CD4-positive, alpha-beta T cell treated with Interleukin-21 for 1 hour (primary cell): ENCODE measurements at places on chromosomes 16 and 17.
A peak's percentile ranks its signal among the peaks of the same experiment; 100 is the strongest.

DNA sequence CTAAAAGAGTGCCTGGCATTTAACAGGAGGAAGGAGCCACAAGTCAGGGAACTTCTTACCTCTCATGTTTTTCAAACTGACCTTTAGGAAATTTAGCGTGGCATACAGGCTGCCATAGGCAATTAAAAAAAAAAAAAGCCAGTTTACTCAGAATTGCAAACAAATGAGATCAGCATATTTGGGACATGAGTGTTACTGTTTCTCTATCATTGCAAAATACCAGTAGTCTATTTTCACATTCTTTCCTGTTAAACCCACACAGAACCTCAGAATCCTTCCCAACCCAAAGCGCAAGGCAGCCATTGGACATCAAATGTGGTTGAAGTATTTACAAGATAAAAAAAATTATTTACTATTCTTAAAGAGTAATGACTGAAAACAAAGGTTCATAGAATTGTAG lies 366.4 kb upstream of the DYNLRB2 start:
- DNase-seq, result no peak

GRCh38 chr17:69050999-69051775 lies 9.5 kb downstream of the ABCA9 start:
- DNase-seq, result no peak

- no peak for DNase-seq
Observed at GRCh38 chr16:52165961-52166360, 381.0 kb downstream of the TOX3 start.

GRCh38 chr17:13114601-13115031 lies 96.8 kb upstream of the ELAC2 start:
- DNase-seq, result no peak

DNA sequence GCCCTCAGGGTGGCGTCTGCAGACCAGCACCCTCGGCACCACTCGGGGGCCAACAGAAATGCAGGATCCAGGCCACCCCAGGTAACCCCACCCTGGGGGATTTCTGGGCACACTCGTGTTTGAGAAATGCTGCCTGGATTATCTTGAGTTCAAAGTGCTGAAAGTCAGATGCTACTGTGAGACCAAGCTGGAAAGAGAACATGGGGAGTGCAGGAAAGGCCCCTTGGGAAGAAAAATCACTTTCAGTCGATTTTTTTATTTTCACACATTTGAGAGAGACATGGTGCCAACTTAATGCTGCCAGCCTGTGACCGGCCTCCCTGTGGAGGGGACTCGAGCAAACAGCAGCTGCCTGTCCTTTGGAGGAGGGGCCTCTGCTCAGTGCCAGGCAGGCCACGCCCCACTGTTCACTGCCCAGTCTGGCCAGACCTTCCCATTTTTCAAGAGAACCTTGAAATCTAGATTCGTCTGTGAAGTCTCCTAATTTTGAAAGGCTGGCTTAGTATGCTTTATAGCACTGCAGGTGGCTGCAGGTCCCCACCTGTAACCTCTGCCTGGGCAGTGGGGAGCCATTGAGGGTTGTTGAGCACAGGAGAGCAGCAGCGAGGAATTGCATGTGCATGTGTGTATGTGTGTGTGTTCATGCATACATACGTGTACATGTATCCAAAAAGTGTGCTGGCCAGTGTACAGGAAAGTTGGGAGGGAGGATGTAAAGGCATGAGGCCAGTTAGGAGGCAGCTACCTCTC lies 70.7 kb upstream of the PLCG2 start:
- no peak for DNase-seq

GRCh38 chr17:80791758-80792284 lies 199.8 kb upstream of the CHMP6 start:
- DNase-seq, result peak; percentile 29

DNA sequence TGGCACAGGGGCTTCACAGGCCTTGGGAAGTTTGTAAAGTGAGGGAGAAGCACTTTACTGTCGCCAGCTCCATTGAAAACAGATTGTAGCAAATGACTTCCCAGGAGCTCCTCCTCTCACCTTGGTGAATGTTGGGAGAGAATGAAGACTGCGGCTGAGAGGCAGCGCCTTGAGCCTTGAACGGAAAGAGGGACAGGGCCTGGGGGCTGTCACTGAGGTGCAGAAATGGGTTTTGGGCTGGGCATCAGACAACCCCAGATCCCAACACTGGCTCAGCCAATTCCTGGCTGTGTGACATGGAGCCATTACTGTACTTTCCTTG lies 603 bp upstream of the MRTFB start:
- no peak for DNase-seq

DNA sequence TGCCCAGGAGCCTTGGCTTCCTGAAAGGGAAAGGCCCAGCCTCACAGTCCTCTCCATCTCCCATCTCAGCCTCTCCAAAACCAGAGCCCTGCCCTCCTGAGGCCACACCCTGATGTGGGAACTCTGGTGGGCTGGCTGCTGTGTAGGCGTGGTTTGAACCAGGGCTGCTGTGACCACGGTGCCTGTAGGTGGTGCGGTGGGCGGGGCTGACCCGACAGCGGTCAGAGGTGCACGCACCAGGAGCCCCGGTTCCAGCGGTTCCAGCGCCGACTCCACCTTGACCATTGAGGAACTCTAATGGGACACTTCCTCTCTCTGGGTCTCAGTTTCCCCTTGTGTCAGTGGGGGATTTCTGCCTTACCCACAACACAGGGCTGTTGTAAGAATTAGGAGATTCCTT lies 2.4 kb downstream of the RAP1GAP2 start:
- DNase-seq, result peak; percentile 36

- DNase-seq, result no peak
Observed at GRCh38 chr16:995087-995486, 13.5 kb downstream of the SOX8 start.

DNA sequence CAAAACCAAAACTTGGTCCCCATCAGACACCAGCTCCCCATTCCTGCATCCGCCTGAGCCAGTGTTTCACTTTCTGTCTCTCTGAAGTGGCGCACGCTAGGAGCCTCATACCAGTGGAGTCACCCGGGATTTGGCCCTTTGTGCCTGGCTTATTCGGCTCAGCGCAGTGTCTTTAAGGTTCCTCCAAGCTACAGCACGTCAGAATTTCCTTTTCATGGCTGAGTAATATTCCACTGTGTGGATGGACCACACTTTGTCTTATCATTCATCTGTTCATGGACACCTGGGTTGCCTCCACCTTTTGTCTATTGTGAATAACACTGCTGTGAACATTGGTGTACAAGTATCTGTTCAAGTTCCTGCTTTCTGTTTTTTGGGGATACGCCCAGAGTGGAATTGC lies 45.2 kb upstream of the CHMP6 start:
- DNase-seq, result no peak

DNA sequence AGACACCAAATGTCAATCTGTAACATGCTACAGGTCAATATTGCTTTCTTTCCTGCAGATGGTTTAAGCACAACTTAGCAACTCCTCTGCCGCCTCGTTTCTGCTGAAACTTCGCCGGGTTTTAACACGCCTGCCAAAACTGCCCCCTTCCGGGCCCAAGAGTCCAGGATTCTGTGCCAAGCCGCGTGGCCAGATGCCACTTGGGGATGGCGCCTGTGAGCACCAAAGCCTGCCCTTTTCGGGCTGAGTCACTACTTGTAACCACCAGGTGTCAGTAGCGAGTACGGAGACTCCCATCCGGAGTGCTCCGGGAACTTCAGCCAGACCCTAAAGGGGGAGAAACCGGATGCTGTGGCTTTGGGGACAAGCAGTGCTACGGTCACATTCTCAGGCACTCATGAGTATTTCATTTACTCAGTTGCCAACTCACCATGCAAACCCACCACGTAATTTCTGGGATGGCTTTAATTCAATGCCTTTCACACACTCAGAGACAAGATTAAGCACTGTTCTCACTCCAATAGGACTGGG lies 7.8 kb downstream of the PMP22 start:
- DNase-seq, result peak; percentile 61

- no peak for DNase-seq
Observed at GRCh38 chr16:27579087-27579980, 29.4 kb downstream of the KATNIP start.

DNA sequence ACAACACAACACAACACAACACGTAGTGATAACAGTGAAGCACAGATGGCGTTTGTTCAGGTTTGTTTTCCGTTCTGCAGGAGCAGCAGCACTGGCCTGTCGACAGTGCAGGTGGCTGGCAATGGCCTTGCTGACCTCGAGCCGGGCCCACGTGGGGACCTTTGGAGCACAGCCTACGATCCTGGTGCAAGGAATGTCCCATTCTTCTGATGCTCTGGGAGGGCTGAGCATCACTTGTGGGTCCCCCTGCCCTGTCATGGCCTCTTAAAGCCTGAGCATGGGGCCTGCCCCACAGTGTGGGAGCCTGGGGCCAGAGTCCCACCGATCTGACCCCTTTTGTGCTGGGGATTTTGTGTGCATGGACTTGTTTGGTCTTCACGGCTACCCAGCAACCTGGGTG lies 6.8 kb downstream of the MAP2K3 start:
- DNase-seq, result no peak

- no peak for DNase-seq
Observed at GRCh38 chr16:83473926-83474650, 333.7 kb upstream of the HSBP1 start.

GRCh38 chr16:66469947-66470546 lies 43.0 kb downstream of the BEAN1 start:
- no peak for DNase-seq

- DNase-seq, result no peak
Observed at GRCh38 chr16:53955221-53955875, 251.4 kb downstream of the FTO start.

DNA sequence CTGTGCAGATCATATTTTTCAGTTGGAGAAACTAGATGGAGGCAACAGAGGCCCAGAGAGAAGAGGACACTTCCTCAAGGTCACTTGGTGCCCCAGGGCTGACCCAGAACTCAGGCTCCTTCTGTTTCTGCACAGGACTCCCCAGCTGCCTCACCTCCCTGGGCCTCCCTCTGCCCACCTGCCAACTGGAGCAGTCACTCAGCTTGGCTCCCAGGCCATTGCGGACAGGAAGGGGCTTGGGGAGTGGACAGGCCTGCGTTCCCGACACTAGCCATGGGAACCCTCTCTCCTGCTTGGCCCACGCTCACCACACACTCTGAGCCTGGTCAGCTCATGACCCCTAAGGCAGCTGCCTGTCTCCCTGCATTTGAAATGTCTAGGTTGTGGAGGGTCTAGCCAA lies 78.1 kb upstream of the BRD7 start:
- DNase-seq, result no peak

DNA sequence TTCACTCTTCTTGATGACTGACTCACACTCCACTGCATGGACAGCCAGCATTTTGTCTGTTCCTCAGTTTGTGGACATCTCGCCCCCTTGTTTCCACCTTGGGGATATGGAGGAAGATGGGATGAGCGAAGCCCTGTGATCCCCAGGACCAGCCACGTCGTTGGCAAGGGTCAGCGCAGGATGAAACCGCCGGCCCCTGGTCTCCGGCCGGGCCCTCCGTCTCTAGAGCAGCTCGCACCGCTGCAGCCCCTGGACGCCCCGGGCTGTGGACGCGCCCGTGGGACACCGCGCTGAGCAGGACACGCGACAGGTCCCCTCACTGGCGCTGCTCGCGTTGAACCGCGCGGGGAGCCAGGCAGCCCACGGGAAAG lies 604 bp upstream of the ZC3H18 start:
- DNase-seq, result no peak

GRCh38 chr17:15659663-15660062 lies 24.4 kb downstream of the TRIM16 start:
- no peak for DNase-seq

DNA sequence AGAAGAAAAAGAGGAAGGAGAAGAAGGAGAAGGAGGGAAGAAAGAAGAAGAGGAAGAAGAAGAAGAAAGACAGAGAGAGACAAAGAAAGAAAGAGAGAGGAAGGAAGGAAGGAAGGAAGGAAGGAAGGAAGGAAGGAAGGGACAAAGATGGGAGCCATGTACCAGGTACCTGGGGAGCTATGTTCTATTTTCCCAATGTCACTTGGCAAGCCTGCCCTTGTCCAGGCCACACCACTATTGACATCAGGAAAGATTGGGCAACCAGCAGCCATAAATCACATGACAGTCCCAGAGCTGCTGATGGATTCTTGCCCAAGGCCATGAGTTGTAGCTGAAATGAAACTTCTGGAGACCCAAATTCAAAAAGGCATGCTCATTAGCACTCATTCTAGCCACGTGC lies 2.7 kb upstream of the CES1 start:
- no peak for DNase-seq

GRCh38 chr16:48555155-48555554 lies 54.8 kb downstream of the N4BP1 start:
- DNase-seq, result no peak

- DNase-seq, result peak; percentile 49
Observed at GRCh38 chr17:78753316-78754250, 28.5 kb downstream of the CYTH1 start.

GRCh38 chr17:64200080-64201032 lies 62.7 kb downstream of the TEX2 start:
- no peak for DNase-seq

DNA sequence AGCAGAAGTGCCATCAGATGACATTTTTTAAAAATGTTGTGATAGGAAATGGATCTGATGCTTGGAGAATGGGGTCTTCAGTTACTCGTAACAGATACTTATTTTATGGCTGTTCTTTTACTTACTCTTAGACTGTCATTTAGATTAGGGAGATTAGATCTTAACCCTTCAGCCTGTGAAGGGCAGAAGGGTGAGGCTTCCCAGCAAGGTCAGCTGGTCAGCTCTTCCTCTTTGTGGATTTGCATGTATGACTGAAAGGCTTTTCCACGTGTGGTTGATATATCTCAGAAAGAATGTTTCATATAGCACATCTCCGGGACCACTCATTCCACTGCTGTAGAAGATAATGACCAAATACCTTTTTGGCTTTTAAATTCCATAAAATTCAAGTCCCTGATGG lies 27.4 kb downstream of the GRB7 start:
- DNase-seq, result no peak

DNA sequence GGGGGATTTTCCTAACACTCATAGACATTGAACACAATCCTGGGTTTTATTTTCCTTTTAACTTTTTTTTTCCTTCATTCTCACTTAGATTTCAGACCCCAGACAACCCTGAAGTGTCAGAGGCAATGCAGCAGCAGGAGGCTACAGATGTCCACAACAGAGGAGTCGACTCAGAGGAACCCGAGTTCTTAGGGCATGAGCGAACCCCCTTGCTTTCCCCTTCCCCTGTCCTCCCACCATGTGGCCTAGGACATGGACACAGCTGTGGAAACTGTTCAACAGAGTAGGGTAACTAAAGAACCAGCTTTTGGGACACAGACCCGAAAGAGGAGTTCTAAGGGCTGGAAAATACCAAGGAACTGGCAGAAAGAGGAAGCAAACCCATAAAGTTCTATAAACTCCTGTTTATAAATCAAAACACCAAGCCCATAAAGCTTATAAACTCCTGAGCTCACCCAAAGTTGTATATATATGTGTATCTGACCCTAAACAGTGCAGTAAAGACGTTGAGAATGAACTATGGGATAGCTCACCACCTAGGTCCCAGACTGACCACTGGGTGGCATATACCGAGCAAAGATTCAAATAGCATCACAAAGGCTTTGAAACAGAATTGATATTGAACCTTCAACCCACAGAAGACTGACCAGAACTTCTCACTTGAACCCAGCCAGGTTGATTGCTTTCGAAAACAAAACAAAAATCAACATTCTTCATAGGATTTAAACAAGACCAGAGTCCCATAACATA lies 33.9 kb downstream of the CMTM4 start:
- DNase-seq, result no peak

- DNase-seq, result no peak
Observed at GRCh38 chr16:50136399-50136798, 16.7 kb upstream of the TENT4B start.

GRCh38 chr17:41307647-41308046 lies 1.5 kb downstream of the KRTAP16-1 start:
- DNase-seq, result peak; percentile 5
